ENCODE measurements at places on chromosomes 4 and X.

GRCh38 chr4:34733185-34733941, 1511.0 kb downstream of the ARAP2 start:
- no peak for DNase-seq

- DNase-seq = peak; percentile 28
These were observed 18.3 kb downstream of the MAGED2 start for GRCh38 chrX:54825716-54826438.

- no peak for DNase-seq
These were observed 6.7 kb downstream of the CORIN start for GRCh38 chr4:47831026-47831679.

- DNase-seq = peak; percentile 67
These were observed 7.0 kb upstream of the TXK start for GRCh38 chr4:48141048-48141447.

DNA sequence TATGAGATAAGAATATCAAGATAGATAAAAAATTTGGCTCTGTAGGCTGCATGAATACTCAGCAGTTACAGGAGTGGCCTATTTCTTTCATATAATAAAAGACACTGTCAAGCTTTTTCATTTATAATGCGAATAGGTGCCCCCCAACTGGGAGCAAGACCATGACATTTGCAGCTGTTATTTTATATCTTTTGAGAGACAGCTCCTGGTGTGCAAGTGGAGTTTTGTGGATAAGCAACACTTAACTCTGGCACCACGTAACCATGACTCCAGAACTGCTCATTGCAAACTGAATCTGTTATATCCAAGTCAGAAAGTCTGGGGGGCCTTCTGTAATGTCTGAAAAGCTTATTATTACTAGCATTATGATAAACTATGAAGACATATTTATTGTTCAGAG, 1372.4 kb downstream of the C4orf33 start:
- no peak for DNase-seq

GRCh38 chr4:184383497-184384055, 90.8 kb downstream of the IRF2 start:
- no peak for DNase-seq

DNA sequence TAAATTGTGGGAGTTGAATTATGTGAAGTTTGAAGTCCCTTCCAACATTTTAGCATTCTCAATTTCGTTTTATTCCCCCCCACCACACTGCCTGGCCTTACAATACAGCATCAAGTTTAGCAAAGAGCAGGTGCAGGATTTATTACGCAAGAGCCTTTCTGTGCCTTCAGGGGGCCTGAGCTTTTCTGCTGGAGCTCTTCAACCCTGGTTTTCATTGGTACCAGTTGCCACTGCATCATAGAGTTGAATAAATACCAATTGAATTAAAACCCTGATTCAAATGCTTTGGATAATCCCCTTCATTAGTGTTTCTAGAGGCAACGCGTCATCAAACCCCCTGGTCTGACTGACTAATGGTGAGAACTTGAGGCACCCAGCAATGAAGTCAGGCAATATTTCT, 43.6 kb upstream of the KIT start:
- DNase-seq = no peak

DNA sequence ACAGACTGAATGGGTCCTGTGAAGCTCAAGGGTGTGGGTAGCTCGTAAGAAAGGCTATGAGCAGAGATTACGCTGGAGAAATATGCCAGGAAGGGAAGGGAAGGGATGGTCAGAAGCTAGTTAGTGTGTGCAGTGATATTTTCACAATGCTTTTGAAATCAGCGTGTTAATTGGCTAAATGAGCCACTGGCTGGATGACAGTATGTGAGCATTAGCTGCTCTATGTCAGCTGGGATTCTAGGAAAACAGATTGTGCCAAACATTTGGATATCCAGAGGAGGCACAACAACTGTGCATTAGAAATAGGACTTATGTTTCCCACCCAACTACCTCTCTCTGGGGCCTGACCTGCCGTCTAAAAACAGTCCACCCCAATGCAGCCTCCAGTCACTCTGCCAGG, 168.5 kb downstream of the DHRSX start:
- DNase-seq = no peak

- DNase-seq = no peak
These were observed 24.2 kb upstream of the C4orf50 start for GRCh38 chr4:6042293-6043063.

- DNase-seq = no peak
These were observed 145.8 kb upstream of the RASGEF1B start for GRCh38 chr4:81617545-81617944.

DNA sequence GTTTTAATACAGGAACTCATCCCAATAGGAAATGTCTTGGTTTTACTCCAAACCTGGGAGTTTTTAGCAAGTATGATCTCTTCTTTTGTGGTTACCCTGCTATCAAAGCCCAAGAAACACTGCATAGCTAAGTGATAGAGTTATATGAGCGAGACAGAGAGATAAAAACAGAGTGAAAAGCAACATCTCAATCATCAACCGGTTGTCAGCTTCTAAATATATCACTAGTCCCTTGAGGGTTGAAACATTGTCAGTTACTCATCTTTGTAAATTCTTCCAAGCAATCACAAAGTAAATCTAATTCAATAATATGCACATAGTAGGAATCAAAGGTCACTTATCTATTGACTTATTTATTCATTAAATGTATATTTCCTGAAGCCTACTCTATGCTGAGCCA, 483.9 kb downstream of the IDS start:
- DNase-seq = no peak
